ENCODE measurements at places on chromosomes 3 and 15. TPM values are rescaled to one million over a fixed set of nuclear protein-coding genes. Genes with fewer than 3 reads are reported as not detected.
A peak's percentile ranks its signal among the peaks of the same experiment; 100 is the strongest.

Gene RTF1
- 16.4 TPM for total RNA-seq

Gene PIGBOS1
- 14.0 TPM for total RNA-seq

Gene MAGI1
- total RNA-seq: 34.7 TPM

Gene FANCD2OS
- 1.7 TPM for total RNA-seq

Gene RARRES1
- total RNA-seq: 2.6 TPM

GRCh38 chr3:4758249-4758860 lies 220.9 kb upstream of the BHLHE40 start:
- no peak for DNase-seq

GRCh38 chr3:195042743-195043606 lies 228.0 kb downstream of the XXYLT1 start:
- peak; percentile 21 for DNase-seq

GRCh38 chr3:193620057-193620456 lies 27.0 kb downstream of the OPA1 start:
- DNase-seq: no peak

- peak; percentile 49 for DNase-seq
Measured at GRCh38 chr3:154794814-154795445, 285.2 kb upstream of the MME start.

DNA sequence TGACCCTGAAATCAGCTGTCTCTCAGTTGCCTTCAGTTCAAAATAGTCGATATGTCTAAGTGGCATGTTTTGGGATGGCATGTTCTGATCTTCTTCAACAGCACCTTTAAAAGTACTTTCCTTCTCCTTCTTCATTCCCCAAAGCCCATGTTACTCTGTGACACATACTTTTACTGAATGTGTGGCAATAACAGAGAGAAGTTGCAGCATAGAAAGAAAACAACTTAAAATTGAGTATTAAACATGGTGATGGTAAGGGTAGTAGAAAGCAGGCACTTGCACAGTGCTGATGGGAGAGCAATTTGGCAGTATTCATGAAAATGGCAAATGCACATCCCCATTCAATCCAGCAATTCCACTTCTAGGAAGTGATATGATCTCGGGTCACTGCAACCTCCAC lies 12.3 kb upstream of the ULK4 start:
- DNase-seq: no peak

DNA sequence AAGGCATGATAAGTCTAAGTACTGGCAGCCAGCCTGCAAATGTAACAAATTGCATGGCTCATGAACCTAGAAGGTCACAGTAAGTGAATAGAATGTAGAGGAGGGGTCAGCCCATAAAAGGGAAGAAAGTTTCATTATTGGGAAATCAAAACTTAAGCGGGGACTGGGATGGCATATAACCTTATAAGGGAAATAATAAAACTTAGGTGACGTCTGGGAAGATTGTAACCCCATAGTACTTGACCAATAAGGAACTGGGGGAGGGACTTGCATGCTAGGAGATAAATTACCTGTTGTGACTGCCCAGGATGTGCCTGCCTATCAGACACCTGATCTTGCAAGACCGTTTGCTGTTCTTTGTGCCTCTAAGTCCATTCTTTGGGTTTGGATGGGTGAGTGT lies 28.1 kb upstream of the MCTP2 start:
- DNase-seq: no peak

- DNase-seq: no peak
Measured at GRCh38 chr3:60424942-60425341, 826.3 kb downstream of the FHIT start.

GRCh38 chr15:94840794-94841783 lies 609.7 kb downstream of the MCTP2 start:
- no peak for DNase-seq

- no peak for DNase-seq
Measured at GRCh38 chr3:7657214-7658112, 796.5 kb downstream of the GRM7 start.

DNA sequence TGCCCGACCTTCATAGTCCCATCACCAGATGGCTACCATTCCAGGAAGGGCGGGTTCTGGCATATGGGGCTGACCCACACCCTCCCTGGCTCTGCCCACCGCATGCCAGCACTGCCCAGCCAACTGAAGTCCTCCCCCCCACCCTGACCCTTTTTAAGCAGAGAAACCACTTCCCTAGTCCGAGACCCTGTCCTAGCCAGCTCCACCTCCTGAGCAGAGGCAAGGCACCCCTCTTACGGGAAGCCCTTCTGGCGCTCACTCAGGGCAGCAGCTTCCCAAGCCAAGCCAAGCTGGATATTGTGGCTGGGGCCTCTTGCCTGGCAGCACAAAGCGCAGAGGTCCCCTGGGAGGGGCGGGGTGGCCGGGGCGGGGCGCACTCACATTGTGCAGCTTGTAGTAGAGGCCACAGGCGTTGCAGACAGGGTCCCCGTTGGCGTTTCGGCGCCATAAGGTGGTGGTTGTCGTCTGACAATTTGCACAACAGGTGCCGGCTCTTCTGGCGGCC lies 11.5 kb downstream of the GATA2 start:
- no peak for DNase-seq

DNA sequence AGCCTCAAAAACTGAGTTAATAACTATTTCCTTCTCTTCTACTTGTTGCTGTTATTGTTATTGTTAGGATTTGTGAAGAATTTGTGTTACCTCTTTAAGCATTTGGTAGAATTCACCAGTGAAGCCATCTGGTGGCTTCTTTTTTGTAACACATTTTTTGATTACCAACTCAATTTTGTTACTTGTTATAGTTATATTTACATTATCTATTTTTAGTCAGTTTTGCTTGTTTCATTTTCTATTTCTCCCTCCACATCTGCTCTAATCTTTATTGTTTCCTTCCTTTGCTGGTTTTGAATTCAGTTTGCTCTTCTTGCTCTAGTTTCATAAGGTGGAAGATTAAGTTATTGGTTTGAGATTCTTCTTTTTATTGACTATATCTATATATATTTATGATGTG lies 3.7 kb upstream of the SLC9C1 start:
- no peak for DNase-seq

DNA sequence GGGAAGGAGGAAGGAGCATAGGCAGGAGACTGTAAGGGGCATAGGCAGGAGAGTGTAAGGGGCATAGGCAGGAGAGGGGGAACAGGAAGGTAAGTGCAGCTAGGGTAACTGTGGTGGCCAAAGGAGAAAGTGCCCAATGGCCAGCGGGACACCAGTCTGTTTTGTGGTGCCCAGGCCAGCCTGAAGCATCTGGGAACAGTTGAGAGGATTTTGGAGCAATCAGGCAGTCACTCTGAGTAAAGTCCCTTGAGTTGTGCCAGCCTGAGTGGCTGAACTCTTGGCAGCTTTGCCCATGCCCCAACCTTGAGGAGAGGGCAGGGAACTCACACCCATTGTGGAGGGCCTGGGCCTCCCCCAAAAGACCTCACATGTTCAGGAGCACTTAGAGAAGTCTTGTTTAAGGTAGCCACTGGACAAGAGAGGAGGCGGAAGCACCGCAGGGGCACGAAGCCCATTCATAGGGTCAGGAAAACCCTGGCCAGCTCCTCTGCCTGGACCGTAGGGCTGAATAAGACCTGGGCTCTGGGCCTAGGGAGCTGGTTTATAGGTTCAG lies 3.5 kb upstream of the TGM5 start:
- no peak for DNase-seq

DNA sequence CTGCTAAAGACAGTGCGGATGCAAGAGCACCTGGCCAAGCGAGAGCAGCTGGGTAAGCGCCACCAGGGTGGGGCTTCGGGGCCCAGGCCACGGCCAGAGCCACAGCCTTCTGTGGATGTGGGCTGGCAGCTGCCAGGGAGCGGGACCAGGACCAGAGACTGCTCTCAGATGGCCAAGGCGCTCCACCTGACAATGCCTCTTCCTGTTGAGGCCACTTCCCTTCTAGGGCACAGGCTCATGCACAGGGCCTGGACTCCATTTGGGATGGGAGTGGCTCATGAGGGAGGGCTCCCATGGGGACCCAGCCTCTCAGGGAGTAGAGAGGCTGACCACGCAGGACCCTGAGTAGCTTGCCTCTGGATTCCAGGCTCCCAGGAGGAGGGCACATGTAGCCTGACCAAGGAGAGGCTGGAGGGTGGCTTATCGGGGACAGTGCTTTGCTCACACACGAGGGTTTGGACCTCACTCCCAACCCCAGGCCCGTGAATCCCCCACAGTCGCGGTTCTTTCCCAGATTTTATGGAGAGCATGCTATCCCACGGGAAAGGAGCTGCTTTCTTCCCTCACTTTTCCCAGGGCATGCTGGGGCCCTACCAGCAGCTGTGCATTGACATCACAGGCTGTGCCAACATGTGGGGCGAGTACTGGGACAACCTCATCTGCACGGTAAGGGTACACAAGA lies 25.1 kb downstream of the ACAA1 start:
- DNase-seq: no peak

DNA sequence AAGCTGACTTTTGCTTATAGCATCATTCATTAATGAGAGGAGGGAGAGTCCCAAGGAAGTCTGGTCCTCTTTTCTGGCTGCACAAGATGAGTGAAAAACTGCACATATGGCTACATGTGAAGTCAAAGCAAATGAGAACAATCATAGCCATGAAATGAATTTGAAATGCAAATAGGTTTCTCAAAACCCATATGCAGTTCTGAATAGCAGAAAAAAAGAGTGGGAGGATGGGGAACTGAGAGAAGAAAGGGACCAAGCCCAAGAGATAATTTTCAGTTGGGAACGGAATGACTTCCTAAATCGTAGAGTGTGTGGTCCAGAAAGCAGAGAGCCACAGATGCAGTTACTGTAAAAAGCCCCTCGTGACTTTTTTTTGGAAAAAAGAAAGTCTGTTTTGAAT lies 66.3 kb downstream of the GTPBP8 start:
- no peak for DNase-seq

DNA sequence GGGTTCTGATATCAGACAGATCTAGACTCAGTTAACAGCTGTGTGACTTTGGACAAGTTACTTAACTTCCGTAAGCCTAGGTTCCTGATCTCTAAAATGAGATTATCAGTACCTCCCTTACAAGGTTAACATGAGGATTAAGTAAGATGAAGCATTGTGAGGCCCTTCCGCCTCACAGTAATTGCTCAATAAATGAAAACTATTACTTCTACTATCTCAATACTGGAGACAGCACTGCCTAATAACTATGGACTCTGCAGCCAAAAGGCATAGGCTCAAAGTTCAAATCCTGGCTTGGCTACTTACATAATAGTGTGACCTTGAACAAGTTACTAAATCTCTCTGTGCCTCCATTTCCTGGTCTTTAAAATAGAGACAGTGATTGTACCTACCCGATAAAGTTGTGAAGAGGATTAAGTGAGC lies 82.0 kb upstream of the ATP11B start:
- DNase-seq: no peak

DNA sequence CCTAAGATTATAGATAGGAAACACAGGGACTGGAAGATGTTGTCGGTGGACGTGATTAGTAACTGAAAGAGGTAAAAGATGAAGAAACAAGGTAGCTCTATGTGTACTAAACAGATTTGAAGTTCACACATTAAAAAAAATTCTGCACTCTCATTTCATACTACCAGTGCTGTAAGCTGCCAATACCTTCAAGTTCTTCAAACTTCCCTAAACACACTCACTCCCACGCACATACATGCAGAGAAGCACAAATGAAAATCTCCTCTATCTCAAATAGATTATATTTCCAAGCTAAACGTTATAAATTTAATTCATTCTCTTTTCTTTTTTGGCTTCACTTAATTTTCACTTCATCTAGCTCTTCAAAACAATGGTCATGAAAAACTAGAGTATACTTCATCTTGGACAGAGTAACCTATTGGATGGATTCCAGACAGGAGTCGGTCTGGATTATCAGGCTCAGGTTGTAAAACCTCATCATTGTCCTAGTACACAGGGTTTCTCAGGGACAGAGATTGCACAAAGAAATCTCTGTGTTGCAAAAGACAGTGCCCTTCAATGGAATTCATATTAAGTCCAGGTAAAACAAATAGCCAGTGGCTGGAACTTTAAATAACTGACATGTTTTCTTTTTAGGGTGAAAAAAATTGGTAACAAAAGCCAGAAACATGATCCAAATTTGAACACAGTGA lies 408.1 kb upstream of the ZNF385D start:
- no peak for DNase-seq

- DNase-seq: no peak
Measured at GRCh38 chr15:60814062-60814461, 335.1 kb upstream of the ICE2 start.

GRCh38 chr3:65195211-65196006 lies 507.6 kb upstream of the ADAMTS9 start:
- DNase-seq: no peak

- peak; percentile 8 for DNase-seq
Measured at GRCh38 chr3:87246662-87247429, 19.7 kb downstream of the CHMP2B start.

DNA sequence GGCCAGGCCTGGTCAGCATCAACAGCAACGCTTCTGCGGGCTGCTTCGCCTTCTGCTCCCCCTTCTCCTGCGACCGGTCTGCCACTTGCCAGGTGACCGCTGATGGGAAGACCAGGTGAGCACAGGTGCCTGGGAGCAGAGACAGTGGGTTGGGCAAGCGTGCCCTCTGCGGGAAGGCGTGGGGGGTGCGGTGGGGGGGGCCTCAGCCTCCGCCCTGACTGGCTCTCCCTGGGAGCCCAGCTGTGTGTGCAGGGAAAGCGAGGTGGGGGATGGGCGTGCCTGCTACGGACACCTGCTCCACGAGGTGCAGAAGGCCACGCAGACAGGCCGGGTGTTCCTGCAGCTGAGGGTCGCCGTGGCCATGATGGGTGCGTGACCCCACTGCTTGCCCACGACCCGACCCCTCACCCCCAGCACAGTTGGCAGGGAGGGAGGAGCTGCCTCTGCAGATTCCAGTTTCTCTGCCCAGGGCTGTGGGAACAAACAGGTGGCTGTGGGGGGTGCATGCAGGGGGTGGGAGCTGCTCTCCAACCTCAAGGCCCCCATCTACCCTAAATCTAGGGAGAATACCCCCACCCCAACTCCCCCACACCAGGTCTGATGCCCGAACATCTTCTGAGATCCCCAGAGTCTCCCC lies 8.8 kb downstream of the STAB1 start:
- DNase-seq: no peak

- DNase-seq: no peak
Measured at GRCh38 chr15:61681038-61681418, 379.2 kb downstream of the VPS13C start.

- DNase-seq: no peak
Measured at GRCh38 chr3:148100476-148100875, 597.2 kb upstream of the AGTR1 start.

DNA sequence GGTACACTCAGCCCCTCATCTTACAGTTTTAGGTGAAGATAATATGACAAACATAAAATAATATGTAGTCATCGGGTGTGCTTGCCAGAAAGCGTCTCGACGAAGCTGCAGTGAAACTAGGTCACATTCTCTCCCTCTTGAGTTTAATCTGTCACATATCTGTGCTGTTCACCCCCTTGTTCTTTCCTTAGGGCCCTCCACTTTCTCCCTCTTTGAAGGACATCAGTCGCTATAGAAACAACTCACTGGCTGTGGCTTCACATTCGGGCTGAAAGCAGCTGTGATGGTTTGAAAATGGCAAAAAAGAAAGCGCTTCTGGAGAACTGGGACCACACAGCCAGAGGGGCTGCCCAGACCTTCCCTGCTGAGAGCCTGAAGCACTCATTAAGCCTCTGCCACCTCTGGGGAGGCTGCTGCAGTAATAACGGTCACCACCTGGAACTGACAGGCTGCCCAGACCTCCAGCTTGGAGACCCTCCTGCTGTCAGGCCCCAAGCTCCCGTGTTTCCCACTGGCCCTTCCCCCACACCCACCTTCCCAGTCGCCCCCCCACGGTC lies 50.3 kb downstream of the ABTB1 start:
- DNase-seq: no peak

Measured in umbilical cord (tissue), 2 donors.